CD4-positive, alpha-beta T cell treated with Interleukin-4 for 4 hours (primary cell): ENCODE measurements at places on chromosomes 13 and 19.

DNA sequence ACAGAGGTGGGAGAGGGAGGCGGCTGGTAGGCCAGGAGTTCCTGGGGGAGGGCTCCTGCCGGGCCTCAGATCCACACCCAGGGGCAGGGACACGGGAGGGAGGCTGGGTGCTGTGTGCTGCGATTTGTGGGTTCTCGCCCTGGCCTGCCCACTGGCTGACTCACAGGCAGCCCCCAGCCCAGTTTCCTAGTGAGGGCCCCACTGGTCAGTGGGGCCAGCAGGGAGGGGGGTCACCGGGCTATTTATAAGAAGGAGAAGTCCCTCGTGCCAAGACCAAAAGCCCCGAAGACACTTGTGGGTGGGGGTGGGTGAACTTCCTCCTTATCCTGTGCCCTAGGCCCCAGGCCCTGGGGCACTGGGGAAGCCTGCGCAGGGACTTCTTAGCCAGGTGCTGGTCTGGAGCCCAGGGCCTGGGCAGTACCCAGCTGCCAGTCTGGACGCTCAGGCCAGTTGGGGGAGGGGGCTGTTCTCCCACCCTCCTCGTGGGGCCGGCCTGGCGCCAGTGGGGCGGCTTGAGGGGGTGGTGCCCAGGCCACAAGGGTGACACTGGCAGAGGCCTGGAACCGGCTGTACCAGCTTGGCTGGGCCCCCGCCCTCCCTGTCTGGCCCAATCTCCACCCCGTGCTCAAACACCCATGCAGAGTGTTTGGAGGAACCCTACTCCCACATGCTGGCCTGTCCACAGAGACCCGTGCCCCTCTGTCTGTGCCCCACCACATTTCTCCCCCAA lies 5.0 kb upstream of the JUNB start:
- peak; percentile 38 for DNase-seq

GRCh38 chr13:84744203-84744602 lies 861.9 kb upstream of the SLITRK1 start:
- DNase-seq: no peak

- peak; percentile 90 for DNase-seq
Measured at GRCh38 chr19:34269968-34270621, 15.7 kb downstream of the GARRE1 start.

DNA sequence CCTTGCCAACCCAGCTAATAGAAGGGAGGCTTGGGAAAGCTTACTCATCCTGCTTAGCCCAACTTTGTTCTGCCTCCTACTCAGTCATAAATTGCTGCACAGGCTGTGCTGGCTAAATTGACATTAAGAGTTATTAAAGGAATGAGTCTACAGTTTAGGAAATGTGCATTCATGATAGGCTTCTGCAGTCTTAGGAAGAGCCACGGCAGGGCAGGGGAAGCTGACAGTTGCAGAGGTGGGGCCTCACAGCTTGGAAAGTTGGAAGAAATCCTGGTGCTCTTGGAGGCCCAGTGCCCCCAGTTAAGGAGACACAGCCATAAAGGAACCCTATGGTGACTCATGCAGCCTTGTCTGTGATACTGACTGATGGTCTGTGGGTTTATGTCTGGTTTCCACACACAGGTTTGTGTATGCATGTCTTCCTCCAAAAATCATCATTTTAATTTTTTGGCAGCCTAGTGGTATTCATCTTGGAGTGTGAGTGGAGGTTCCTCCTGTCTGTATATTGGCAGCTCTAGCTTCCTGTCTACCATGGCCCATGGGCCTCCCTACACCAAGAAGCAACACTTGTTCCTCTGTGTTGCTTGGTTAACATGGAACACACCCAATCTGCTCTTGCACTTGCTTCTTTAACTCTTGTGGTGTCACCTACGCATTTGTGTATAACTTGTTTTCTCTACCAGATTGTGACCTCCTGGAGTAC lies 135.0 kb upstream of the KL start:
- DNase-seq: no peak

DNA sequence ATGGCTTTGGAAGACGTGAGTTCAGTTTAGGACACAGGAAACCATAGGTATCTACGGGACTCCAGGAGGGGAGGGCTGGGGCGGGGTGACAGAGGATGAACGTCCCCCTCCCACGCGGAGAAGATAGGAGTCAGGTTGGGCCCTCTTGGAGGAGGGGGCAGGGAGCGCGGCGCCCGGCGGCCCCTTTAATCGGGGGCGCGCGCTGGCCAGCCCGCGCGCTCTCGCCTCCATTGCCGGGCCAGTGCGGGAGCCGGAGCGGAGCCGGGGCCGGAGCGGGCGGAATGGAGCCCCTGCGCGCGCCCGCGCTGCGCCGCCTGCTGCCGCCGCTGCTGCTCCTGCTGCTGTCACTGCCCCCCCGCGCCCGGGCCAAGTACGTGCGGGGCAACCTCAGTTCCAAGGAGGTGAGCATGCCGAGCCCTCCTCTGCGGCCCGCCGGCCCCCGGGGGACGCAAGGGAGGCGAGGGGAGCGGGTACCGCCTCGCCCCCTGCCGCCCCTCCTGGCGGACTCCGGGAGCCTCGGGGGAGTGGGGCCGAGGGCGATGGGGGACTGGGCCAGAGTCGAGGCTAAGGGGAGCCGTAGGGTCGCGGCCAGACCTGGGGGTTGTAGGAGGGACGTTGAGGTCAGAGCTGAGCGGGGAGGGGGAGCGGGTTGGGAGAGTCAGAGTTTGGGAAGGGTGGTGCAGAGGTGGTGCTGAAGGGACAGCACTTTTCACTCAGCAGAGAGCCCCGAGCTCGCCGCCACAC lies at the start of gene TMEM145:
Gene TMEM145 (plus strand): TSS at position 214 of the 744 bp plus-strand sequence. CDS start 68 bp downstream, at position 282.
- DNase-seq: no peak

DNA sequence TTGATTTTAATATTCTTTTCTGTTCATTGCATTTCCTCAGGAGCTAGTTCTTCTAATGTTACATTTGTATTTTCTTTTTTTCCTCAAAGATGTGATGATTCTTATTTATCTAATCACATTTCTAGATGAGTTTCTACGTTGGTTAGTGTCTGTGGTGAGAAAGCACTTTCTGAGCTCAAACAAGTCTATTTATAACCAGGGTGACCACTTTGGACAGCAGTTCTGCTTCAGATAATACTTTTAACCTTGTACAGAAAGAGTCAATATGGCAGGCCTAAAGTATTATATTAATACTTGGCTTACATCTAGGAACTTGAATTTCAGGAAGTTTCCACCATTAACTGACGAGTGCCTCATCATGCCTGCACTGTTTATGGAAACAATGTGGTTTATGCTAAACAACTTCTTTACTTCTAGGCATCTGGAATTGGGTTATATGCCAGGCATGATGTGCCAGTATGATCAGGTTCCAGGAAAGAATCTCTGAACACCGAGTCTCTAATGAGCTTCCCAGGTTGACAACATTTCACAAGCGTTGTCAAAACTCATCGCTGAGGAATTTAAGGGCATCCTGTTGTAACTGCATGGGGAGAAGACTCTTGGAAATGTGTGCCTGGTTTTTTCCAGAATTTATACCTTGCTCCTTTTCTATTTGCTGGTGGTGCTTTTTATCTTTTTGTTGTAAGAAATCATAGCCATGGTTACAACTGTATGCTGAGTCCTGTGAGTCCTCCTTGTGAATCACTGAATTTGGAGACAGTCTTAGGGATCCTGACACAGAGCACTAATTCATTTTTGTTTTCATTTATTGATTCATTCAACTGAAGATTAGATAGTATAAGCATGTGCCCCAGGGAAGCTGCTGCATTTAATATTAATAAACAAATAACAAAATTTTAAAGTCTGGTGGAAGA lies 344.4 kb upstream of the PCDH9 start:
- no peak for DNase-seq

GRCh38 chr19:45406226-45407090 lies at the start of gene POLR1G:
Gene POLR1G, plus strand, starts transcription at chr19:45406644. Its CDS starts 53 bp downstream, at chr19:45406697.
- peak; percentile 78 for DNase-seq

DNA sequence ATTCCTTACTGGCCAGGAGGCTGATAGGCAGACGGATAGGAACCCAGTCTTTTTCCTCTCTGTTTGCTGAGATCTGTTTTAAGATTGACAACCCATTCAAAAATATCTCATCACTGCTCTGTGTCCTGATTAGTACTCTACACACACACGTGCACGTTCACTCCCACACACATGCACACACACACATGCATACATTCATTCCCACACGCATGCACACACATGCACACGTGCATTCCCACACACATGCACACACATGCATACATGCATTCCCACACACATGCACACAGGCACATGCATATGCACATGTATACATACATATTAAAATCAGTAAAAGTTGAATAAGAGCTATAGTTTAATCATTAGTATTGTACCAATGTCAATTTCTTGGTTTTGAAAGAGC lies 80.6 kb upstream of the SIAH3 start:
- no peak for DNase-seq

GRCh38 chr19:38055655-38056521 lies 148.9 kb downstream of the SIPA1L3 start:
- DNase-seq: no peak

DNA sequence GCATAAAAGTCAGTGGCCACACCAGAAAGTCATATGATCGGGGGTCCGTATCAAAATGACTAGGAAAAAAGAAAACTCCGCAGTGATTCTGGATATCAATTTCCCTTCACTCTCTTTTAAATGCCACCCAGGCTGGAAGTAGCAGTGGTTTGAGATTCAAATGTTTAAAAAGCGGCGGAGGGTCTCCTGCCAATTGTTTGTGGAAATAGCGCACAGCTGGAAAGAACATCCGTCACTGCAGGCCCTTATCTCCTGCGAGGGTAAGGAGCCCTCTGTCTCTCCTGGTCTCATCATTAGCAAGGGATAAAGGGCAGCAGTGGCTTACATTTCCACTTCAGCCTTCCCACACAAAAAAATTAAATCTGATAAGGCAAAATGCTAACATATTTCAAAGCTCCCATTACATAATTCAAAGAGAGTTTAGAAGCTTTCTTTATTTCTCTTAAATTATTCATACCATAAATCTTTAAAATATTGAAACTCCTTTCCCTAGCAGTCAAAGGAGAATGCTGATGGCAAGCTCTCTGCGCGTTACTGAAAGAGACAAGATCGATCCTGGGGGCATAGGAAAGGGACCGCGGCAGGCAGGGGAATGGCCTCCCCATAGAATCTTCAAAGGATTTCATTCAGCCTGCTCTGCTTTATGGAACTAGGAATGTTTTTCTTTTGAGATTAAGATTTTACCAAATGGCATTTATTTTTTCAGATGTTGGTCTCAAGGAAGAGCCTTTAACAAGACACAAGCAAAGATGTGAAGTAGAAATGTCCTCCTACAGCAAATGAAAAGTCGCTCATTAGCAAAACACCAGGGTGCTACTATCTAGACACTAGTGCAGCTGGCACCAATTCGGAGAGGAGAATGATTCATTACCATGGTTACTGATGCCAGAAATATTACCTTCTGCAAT lies 35.0 kb downstream of the AMER2 start:
- DNase-seq: no peak

- no peak for DNase-seq
Measured at GRCh38 chr19:18156841-18157464, 4.0 kb downstream of the PIK3R2 start.
